ENCODE measurements at places on chromosomes 3 and 15.
A peak's percentile ranks its signal among the peaks of the same experiment; 100 is the strongest.

GRCh38 chr3:23249961-23250360 lies 46.8 kb downstream of the UBE2E2 start:
- DNase-seq = no peak

GRCh38 chr3:78130741-78131290 lies 1090.9 kb downstream of the ROBO2 start:
- no peak for DNase-seq

DNA sequence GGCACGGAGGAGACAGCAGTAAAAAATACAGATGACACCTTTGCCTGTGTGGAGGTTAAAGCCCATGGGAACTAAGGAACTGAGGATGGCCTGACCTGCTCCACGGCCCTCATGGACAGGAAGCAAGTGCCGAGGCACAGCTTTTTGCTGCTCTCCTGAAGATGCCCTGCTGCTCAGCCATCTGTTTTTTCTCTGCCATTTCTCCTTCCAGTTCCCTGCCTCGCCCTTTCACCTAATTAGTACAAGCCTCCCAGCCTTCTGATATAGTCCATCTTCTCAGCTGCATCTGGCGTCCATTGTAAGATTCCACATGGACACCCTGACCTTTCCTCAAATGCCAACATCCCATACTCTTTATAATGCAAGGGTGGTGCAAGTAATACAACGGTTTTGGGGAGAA lies 11.8 kb upstream of the CXCR6 start:
- no peak for DNase-seq

DNA sequence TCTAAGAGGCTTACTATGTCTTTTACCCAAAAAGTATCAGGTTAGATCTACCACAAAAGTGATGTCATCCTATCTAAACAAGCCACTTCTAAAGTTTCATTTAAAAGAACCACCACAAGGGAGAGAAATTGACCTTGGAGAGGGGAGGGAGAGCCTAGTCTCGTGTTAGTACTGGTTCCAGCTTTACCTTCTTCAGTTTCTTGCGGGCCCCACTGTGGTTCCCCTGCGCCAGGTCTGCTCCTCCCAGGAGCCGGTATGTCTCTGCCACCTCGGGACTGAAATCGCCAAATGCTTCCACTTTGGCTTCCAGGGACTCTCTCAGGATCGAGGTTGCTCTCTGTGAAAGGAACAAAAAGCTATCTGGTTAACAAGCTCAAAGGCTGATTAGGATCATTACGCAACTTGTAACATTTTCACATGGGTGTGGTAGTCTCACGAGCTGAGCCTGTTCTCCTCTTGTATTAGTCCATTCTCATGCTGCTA lies 51.1 kb downstream of the SYNM start:
- no peak for DNase-seq

DNA sequence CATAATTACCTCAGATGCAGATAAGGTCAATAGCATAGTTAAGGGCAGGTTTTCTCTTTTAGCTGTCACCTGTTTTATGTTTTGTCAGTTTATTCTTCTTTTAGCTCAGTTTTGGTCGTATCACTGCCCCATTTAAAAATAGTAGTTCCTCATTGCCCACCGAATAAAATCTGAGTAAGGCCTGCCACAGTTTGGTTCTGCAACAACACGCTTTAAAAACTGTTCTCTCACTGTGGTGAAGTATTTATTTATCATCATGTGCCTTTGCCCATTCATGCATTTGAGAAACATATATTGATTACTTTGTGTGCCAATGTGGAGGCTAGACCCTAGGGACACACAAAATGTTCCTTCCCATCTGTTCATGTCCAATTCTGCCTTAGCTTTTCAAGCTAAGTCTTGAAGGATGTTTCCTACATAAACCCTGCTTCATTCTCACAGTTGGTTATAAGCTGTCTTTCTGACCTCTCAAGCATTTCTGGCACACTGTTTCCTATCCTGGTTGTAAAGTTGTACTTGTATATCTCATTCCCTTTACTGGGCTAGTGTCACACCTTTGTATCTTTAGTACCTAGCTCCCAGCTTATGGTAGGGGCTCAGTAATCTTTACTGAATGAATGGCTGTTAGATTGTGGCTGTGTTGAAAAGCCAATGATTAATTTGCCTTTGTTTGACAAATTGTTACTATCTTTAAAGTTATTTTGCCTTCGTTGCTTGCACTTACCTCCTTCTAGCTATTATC lies 23.9 kb downstream of the AKAP13 start:
- DNase-seq = no peak

- no peak for DNase-seq
These were observed 19.0 kb downstream of the KNL1 start for GRCh38 chr15:40613080-40613479.

DNA sequence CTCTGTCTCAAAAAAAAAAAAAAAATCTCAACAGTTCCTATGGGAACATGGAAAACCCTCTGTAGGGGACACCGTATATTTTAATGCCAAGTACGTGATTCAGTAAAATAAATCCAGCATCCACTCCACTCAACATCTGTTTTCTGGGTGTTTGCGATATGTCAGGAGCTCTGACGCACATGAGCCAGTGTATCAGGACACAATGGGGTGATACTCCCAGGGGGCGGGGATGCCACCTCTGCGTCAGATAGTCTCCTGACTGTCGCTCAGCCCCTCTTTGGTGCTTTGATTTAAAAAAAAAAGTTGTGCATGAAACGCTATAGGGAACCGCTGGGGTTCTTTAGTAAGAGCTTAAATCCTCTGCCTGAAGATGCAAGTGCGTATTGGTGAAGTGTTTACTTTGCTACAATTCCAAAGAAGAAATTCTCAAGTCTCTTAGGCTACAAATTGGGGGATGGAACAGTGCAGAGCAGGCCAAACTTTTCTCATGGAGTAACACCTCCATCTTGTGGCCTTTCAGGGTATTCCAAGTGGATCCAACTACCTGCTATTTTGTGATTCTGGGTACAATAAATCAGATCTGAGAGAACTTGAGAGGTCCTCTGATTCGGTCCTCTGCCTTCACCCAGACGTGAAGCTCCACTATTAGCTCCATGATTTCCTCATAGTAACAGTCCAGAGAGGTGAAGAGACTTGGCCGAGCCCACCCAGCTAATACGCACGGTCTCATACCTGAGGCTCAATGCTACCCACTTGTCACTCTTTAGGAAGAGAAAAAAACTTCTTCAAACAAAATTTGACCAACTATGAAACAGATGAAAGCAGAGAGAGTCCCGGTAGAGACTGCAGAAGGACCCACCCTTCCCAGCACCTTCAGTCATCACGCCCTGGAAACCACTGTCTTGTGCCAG lies 9.3 kb upstream of the NR2E3 start:
- no peak for DNase-seq

DNA sequence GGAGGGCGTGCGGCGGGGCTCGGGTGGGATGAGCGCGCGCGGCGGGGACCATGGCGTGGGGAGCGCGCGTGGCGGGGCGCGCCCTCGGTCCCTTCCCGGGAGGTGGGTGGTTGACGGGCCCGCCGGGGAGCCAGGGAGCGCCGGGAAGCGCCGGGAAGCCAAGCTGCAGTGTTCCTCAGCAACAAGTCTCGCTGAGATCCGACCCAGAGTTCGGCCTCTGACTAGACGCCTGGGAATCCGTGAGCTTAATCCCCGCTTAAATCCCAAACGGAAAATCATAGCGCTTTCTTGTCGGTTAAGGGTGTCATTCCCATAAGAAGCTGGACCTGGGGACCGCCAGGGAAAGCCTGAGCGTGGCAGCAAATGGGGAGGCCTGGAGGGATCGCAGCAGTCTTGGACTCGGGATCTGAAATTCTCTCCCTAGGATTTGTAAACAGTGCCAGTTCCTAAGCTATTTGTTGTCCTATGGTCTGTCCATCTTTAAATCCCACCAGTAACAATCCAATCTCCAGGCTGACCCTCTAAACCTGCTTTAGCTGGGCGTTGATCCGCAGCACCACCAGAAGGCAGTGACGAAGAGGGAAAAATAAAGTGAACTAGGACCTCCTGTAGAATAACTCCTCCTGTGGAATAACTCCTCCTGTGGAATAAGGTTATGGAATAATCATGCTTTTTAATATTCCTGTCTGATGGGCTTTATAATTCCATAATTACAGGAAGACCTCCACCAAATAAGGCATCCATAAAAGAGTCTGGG lies 570 bp upstream of the NEDD4 start:
- DNase-seq = peak; percentile 22

- no peak for DNase-seq
These were observed 32.8 kb downstream of the ZBTB38 start for GRCh38 chr3:141401095-141401494.

DNA sequence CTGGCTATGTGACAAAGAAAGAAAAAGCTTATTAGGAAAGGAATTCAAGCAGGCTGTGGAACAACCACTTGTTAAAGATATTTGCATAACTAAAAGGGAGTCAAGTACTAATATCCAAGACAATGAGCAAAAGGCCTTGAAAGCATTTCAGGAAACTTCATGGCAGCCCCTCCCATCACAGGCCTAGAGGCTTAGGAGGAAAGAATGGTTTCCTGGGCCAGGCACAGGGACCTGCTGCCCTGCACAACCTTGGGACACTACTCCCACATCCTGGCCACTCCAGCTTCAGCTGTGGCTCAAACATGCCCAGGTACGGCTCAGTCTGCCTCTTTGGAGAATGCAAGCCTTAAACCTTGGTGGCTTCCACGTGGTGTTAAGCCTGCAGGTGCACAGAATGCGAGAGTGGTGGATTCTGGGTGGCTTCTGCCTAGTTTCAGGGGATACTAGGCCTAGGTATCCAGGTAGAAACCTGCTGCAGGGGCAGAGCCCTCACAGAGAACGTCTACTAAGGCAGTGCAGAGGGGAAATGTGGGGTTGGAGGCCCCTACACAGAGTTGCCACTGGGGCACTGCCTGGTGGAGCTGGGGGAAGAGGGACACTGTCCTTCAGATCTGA lies 121.6 kb downstream of the OPA1 start:
- no peak for DNase-seq

- no peak for DNase-seq
These were observed 32.1 kb upstream of the WDR72 start for GRCh38 chr15:53791581-53791980.

DNA sequence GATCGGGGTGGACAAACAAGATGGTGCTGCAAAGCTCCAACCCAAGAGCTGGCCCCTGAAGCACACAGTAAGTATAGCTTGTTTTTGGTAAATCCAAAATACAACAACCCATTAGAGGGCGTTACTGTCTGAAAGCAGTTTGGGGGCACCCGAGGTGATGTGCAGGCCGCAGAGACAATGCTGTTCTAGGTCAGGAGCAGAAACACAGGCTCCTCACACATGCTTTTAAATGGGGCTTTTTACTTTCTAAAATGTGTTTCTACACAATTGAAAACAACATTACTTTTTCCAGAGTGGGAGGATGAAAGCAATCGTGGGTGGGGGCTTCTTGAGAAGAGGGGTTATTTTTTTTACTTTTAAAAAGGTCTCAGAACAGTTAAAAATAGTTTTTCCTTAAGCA lies 1029.3 kb upstream of the CFAP20DC start:
- DNase-seq = no peak

GRCh38 chr15:40838756-40839155 lies 5.1 kb upstream of the SPINT1 start:
- no peak for DNase-seq

- no peak for DNase-seq
These were observed 247.9 kb downstream of the ZMAT3 start for GRCh38 chr3:178823591-178824246.

DNA sequence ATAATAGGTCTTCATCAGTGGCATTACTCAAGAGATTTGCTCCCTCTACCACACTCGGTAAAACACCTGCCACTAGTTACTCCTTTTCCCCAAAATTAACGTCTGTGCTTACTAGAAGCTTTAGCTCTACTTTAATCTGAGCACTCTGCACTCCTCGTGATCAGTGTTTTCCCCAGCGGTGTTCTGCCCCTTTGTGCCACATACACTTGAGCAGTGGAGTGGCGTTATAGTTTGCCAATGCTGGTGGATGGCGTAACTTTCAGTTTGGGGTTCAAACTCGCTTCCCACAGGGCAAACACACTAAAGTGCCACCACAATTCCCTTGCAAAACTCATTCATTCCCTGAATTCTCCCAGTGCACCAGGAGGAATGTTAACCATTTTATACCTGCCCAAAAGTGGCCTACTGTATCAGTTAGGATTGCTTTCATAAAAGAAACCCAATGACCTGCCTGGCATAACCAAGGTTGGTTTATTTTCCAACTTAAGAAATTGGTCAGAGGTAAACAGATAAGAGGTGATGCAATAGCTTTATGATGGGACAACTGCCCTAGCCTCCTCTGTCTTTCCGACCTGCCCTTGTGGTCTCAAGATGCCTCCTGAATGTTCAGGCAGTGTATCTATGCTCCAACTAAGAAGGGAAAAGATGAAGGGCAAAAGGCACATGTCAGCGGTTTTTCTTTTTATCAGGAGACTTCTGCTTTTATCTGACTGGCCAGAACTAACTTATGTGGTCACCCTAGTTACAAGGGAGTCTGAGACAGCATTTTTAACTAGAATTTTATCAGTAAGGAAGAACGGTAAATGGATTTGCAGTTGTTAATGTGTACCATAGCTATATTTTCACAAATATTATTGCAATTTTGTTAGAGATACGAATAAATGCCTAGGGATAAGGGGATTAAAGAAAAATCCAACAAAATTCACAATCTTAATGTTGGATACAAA lies 83.9 kb downstream of the FSIP1 start:
- no peak for DNase-seq

- DNase-seq = no peak
These were observed 108.1 kb downstream of the KLF13 start for GRCh38 chr15:31434588-31435260.

GRCh38 chr3:46948830-46949671 lies 27.5 kb downstream of the CCDC12 start:
- DNase-seq = peak; percentile 23

DNA sequence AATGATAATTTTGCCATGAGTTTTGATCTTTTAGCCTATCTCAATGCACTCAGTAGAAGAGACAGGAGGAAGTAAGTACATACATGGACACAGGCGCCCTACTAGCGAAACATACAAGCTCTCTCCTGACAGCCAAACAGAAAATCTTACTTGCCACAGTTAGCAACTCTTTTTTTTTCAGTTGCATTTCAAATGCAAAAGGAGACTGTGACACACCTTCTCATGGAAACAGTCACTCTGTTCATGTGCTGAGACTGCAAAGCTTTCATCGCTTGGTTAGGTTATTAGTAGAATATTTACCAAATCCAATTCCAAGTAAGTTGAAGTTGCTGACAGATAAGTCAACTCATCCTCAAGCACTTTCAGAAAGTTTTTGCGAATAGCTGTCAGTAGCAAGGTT lies 223.3 kb downstream of the FOXP1 start:
- DNase-seq = no peak

GRCh38 chr15:71116942-71117341 lies 1.7 kb downstream of the THSD4 start:
- no peak for DNase-seq
